ENCODE measurements at places on chromosomes 13 and 19. TPM values are rescaled to one million over a fixed set of nuclear protein-coding genes. Genes with fewer than 3 reads are reported as not detected.
A peak's percentile ranks its signal among the peaks of the same experiment; 100 is the strongest.

- peak; percentile 83 for DNase-seq
Measured at GRCh38 chr13:33454844-33455705, 169.5 kb upstream of the STARD13 start.

DNA sequence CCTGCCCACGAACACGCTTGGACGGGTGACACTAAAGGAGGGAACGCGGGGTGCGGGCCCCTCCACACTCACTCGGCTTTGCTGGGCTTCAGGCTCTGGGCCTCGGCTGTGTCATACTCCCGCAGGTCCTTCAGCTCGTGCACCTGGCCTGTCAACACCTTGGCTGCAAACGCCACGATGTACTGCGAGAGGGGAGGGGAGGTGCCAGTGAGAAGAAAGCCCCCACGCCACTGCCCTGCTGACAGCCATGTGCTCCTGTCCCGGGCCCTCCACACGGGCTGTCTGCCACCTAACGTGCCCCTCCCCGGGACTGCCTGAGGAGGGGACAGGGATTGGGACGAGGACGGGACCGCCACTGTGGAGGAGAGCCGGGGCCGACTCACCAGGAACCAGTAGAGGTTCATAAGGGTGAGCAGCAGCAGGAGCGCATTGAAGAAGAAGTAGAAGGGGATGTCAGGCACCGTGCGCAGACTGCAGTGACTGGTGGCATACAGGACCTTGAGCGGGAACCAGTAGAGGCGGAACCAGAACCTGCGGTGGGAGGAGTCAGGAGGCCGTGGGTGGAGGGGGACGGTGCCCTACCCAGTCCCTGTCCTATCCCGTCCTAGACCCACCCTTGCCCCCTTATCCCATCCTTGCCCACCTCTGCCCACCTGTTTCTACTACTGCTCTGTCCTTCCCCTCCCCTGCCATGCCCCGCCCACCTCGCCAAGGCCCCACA is 16.9 kb downstream of the CERS1 start:
- DNase-seq = no peak

Gene CFAP97D2
- total RNA-seq = not detected

DNA sequence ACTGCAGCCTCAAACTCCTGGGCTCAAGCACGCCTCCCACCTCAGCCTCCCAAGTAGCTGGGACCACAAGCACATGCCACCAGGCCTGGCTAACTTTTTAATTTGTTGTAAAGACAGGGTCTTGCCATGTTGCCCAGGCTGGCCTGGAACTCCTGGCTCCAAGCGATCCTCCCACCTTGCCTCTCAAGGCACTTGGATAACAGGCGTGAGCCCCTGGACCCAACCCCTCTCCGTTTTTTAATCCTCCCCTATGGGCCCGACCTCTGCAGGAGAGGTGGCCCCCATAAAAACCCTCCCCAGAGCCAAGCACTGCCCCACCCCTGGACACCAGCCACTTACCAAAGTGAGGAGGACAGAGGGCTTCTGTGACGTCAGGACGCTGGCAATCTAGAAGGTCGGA is 28.6 kb downstream of the PEPD start:
- no peak for DNase-seq

DNA sequence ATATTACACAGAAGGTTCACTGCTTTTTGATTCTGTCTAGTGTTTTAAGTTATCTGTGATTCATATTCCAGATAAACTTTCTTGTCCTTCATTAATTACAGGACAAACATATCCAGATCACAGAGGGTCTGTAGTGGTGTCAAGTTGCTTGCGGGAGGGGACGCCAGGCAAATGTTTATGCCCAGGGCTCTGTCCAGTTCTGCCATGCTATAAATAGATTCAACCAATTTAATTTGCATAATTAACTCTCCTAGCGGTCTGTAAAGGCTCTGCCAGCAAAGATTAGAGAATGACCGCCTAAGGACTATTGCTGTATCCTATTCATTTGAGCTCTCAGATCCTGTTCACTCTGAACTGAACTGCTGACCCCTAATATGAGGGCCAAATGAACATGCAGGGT is 59.7 kb upstream of the TRPC4 start:
- no peak for DNase-seq

DNA sequence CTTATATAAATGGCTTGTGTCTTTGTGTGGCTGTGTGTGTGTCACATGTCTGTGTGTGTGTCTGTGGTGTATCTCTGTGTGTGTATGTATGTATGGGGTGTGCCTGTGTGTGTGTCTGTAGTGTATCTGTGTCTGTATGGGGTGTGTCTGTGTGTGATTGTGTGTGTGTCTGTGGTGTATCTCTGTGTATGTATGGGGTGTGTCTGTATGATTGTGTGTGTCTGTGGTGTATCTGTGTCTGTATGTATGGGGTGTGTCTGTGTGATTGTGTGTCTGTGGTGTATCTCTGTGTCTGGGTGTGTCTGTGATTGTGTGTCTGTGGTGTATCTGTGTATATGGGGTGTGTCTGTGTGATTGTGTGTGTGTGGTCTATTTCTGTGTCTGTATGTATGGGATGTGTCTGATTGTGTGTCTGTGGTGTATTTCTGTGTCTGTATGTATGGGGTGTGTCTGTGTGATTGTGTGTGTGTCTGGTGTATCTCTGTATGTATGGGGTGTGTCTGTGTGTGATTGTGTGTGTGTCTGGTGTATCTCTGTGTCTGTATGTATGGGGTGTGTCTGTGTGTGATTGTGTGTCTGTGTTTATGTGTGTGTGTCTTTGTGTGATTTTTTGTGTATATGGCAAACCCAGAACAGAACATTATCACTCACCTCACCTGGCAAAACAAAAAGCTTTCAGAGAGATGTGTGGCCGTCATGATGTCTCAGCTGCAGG is 56.1 kb upstream of the MCF2L start:
- no peak for DNase-seq

DNA sequence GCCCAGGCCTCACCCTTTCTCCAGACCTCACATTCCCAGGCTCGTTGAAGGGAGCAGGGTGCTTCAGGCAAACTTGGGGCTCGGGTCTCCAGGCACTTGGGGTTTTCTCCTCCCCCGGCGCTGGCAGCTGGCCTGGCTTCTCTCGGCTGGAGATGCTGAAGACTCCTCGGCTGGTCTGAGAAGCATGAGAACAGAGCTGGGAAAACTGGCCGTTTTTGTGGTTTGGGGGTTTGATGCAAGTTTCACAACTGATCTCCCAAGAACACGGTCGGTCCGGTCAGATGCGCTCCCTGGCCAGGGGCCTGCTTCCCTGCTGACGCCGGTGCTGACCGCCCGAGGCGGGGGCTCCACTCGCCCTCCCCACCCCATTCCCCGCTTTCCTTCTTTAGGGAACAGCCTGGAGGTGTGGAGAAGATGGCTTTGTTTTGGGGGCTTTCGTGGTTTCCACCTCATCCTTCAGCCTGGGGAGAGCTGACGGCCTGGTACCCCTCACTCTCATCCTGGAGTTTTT is 35.3 kb downstream of the CEBPA start:
- no peak for DNase-seq

- peak; percentile 82 for DNase-seq
Measured at GRCh38 chr19:4759388-4760284, 31.9 kb upstream of the FEM1A start.

DNA sequence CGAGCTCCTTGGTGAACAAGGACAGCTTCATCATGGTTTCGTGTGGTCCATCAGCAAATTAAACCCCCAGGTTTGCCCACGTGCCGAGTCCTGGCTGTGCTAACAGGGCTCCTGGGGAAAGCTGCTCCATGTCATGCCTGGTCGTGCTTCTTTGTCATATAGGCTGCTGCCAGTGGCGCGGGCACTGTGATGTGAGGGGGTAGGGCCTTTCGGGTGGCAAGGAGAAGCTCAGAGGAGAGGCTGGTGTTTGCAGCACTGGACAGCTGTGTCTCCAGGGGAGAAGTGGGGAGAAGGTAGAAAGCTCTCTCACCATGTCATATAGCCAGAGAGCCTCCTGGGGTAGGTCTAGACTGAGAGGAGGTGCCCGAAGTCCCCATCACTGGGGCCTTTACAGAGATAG is 13.3 kb downstream of the VSTM2B start:
- no peak for DNase-seq

DNA sequence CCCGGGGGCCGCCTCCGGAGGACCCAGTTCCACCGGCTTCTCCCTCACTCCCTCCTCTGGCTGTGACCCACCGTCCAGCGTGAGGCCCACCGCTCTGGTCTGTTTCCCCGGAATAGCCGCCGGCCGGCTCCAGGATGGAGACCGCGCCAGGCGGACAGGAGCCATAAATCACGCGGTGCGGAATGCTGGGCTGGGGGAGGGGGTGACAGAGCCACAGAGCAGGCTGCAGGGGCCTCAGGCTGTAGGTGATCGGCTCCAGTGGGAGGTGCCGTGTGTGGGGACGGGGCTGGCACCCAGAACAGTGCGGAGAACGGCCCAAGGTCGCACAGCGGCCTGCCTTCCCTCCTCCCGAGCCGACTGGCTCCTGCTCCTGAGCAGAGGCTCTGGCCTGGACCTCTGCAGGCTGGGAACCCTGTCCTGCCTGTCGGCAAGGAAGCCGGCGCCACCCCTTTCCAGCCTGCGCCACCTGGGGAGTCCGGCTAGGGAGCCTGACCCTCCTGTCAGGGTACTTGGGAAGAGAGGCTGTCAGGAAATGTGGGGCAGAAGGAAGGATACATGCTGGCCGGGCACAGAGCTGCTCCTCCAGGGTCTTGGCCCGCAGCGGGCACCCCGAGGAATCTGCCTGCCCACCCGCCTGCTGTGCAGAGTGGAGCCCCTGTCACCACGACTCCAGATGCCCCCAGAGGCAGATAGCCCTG is 8.3 kb downstream of the PIAS4 start:
- no peak for DNase-seq

Gene ADM5
- total RNA-seq = 0.26 TPM

Gene MEX3D
- total RNA-seq = 33.0 TPM

GRCh38 chr19:1762243-1763117 is 9.2 kb downstream of the ONECUT3 start:
- DNase-seq = no peak

- no peak for DNase-seq
Measured at GRCh38 chr19:5149932-5150901, 181.3 kb downstream of the KDM4B start.

DNA sequence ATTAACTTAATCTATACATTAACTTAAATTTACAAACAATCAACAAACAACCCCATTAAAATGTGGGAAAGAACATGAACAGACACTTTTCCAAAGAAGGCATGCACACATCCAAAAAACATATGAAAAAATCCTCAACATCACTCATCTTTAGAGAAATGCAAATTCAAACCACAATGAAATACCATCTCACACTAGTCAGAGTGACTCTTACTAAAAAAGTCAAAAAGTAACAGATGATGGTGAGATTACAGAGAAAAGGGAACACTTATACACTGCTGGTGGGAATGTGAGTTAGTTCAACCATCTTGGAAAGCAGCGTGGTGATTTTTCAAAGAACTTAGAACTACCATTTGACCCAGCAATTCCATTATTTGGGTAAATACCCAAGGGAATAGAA is 759.2 kb upstream of the SLITRK1 start:
- DNase-seq = peak; percentile 12

DNA sequence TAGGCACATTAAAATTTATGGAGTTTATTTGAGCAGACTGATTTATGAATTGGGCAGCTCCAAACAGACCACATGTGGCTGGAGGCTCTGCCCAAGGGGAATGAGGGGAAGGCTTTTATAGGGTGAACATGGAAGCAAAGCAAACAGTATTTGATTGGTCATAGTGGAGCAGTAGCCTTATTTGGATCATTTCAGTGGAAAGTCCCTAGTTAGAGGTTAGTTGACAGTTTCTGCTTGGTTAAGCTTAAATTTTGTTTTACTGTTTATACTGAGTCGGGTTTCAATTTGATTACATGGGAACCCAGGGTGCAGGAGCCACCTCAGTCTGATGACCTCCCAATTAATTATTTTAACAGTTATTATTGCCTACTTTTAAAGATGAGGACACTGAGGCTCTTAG is 140.5 kb downstream of the NDFIP2 start:
- DNase-seq = no peak

- DNase-seq = peak; percentile 29
Measured at GRCh38 chr13:32829676-32830335, 186.4 kb upstream of the KL start.

- DNase-seq = peak; percentile 49
Measured at GRCh38 chr13:107807306-107808073, 407.8 kb downstream of the LIG4 start.

DNA sequence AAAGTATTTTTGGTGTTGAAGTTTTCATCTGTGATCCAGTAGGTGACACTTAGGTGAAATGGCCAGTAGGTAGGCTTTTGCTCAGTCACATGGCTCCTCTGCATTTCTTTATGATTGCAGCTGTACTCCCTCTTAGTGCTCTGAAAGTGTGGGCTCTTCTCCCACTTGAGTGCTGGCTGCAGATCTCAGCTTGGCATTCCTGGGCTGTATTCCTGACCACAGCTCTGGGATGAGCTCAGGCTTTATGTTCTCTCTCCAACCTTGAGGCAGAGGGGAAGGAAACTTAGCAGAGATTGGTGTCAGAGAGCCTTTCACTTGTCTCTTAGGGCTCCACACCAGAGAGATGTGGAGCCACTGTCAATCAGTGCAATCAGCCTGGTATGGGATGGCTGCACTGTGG is 254.3 kb downstream of the NDFIP2 start:
- peak; percentile 77 for DNase-seq

Gene GARIN5A
- 0.66 TPM for total RNA-seq

Gene ZNF737
- total RNA-seq = 12.1 TPM

Gene PGLYRP1
- not detected for total RNA-seq

DNA sequence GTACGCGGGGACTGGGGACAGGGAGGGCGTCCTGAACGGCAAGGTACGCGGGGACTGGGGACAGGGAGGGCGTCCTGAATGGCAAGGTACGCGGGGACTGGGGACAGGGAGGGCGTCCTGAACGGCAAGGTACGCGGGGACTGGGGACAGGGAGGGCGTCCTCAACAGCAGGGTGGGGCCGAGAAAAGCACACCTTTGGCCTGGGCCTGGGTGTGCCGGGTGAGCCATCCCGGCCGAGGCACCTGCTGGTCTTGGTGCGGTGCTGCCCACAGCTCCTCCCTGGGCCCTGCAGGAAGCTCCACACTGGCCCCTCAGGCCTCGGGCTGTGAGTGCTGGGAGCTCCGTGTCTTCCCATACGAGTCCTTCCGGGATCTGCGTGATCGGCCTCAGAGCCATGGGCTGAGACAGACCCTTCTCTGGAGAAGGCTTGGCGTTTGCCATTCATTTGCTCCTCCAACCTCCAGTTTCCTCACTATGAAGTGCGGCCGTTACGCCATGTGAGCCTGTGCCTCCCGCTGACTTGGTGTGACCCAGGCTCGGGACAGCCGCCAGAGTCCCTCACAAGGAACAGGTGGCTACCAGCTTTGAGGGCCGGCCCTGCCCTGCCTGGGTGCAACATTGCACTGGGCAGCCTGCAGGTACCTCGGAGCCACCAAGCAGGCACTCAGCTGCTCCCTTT is 7.8 kb upstream of the ZNF554 start:
- DNase-seq = no peak

Gene CDC42EP5
- total RNA-seq = 14.7 TPM

Gene CEACAM7
- not detected for total RNA-seq
